ENCODE measurements at places on chromosomes 13 and 19. TPM values are rescaled to one million over a fixed set of nuclear protein-coding genes. Genes with fewer than 3 reads are reported as not detected.

The PCDH17 gene
- polyA plus RNA-seq, result 2.7 TPM

The DNAAF3 gene
- polyA plus RNA-seq, result 0.36 TPM

The SIGLEC5 gene
- not detected for polyA plus RNA-seq

The RUBCNL gene
- polyA plus RNA-seq, result 32.3 TPM

The PTGER1 gene
- polyA plus RNA-seq, result 1.8 TPM

The ZFP28 gene
- polyA plus RNA-seq, result 2.6 TPM

The RAB3D gene
- 6.4 TPM for polyA plus RNA-seq

The MAN2B1 gene
- polyA plus RNA-seq, result 50.6 TPM

The KIR2DL3 gene
- 0.07 TPM for polyA plus RNA-seq

The NXNL1 gene
- not detected for polyA plus RNA-seq

The SIGLECL1 gene
- polyA plus RNA-seq, result 0.26 TPM

The PHF11 gene
- polyA plus RNA-seq, result 117 TPM

The ALOX5AP gene
- 58.5 TPM for polyA plus RNA-seq

The KIR3DL1 gene
- polyA plus RNA-seq, result 0.07 TPM

The PRTN3 gene
- polyA plus RNA-seq, result 1.3 TPM

The CEACAM8 gene
- 0.63 TPM for polyA plus RNA-seq

The CABP5 gene
- not detected for polyA plus RNA-seq

The TMC4 gene
- polyA plus RNA-seq, result 0.12 TPM

The FXYD1 gene
- 9.8 TPM for polyA plus RNA-seq

The SIGLEC9 gene
- polyA plus RNA-seq, result 5.7 TPM

The SMIM44 gene
- not detected for polyA plus RNA-seq

The IGFL4 gene
- not detected for polyA plus RNA-seq

The TFDP1 gene
- polyA plus RNA-seq, result 40.1 TPM

The COL5A3 gene
- 2.2 TPM for polyA plus RNA-seq

The KLK6 gene
- polyA plus RNA-seq, result 0.43 TPM

The PRODH2 gene
- polyA plus RNA-seq, result not detected

The KIR2DL4 gene
- 0.63 TPM for polyA plus RNA-seq

The KLHL1 gene
- 0.02 TPM for polyA plus RNA-seq

The ZNF543 gene
- 1.6 TPM for polyA plus RNA-seq

The LILRB4 gene
- polyA plus RNA-seq, result 12.0 TPM

The ZNF607 gene
- 2.8 TPM for polyA plus RNA-seq

The FCHO1 gene
- 20.3 TPM for polyA plus RNA-seq

The ZNF799 gene
- 3.2 TPM for polyA plus RNA-seq

The CEACAM4 gene
- 9.0 TPM for polyA plus RNA-seq

The TTC9B gene
- polyA plus RNA-seq, result not detected

The FCGBP gene
- 0.91 TPM for polyA plus RNA-seq

The UBE2L5 gene
- polyA plus RNA-seq, result not detected

The FCER2 gene
- polyA plus RNA-seq, result 105 TPM
